ENCODE measurements at places on chromosomes 6 and 20.

GRCh38 chr20:63067721-63068560 lies 61.2 kb upstream of the BHLHE23 start:
- DNase-seq, result no peak

DNA sequence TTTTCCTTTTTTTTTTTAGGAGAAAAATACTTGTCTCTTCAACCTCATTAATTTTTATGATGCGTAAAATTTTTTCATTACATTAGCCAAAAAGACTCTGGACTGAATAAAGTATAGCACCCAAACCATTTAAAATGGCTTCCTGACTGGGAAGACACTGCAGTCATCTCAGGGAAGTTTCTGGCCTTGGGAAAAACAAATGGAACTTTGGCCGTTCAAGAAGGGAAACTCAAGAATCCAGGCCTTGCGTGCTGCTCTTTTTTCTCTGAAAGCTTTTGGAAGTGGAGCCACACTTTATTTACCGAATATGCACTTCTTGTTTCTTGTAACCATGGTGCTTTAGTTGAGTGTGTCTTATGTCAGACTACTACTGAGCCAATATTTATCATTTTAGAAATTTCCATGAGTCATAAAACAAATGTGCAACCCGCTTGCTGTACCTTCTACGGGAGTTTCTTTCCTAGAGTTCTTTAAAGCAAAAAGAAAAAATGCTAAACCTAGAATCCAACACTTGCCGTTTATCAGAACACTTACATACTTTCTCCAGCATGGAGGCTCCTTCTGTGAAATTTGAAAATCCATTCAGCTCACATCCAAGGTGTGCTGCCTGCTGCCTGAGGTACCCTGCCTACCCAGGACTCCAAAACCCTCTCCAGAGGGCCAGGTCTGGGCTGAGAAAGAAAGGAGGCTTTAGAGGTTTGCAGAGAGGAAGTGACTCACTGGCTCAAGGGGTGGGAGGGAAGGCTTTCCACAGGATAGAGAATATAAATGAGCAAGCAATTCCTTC lies 11.5 kb upstream of the DSTN start:
- DNase-seq, result no peak

DNA sequence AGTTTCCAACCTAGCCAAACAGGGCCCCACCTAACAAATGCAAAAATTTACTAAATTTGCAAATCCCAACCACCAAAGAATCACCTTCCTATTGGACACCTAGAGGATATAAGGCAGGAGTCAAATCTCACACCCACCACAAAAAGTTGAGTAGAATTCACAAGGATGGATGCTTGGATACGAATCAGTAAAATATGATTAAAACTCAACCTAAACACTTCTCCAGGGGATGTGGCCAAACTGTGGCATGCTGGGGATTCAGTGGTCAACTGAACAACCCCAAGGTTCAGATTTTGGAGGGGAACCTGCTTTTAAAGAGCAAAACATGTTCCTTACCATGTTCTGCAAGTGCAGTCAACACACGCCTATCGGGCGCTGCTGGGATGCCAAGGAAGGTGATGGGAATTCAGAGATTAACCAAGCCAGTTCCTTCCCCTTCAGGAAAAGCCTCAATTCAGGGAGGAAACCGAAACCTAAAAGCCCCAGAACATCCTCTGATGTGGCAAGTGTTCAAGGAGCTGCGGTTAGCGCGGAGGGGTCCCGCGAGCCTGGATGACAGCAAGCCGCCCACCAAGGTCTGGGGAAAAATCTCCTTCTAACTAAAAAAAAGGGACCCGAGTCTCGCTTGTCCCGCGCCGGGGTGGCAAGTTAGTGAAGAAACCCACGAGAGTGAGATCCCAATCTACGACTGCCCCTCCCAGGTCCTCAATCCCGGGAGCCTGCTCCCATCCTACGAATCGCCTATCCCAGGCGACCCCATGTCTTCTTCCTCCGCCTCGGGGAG lies 902 bp downstream of the SAMHD1 start:
- no peak for DNase-seq

GRCh38 chr6:125746731-125747588 lies 2.5 kb upstream of the HEY2 start:
- DNase-seq, result peak; percentile 71

DNA sequence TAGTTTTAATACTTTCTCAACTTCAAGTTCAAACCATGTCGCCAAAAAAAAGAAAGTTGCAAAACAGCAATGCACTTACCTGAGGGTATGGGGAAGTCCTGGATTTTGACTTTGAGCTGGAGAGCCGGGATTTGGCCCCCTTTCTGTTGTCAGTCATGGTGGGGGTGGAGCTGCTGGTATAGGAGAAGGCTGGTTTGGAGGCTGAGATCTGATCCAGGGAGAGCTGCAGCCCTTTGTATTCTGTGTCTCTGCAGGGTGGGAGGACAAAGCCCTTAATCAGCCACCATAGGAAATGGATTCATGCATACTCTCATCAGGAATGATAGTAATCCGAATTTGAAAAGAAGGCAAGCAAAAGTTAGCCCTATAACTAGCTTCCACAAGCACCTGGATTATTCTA lies 44.0 kb downstream of the SIM1 start:
- no peak for DNase-seq

GRCh38 chr6:157068691-157069324 lies 254.5 kb downstream of the TMEM242 start:
- DNase-seq, result no peak

DNA sequence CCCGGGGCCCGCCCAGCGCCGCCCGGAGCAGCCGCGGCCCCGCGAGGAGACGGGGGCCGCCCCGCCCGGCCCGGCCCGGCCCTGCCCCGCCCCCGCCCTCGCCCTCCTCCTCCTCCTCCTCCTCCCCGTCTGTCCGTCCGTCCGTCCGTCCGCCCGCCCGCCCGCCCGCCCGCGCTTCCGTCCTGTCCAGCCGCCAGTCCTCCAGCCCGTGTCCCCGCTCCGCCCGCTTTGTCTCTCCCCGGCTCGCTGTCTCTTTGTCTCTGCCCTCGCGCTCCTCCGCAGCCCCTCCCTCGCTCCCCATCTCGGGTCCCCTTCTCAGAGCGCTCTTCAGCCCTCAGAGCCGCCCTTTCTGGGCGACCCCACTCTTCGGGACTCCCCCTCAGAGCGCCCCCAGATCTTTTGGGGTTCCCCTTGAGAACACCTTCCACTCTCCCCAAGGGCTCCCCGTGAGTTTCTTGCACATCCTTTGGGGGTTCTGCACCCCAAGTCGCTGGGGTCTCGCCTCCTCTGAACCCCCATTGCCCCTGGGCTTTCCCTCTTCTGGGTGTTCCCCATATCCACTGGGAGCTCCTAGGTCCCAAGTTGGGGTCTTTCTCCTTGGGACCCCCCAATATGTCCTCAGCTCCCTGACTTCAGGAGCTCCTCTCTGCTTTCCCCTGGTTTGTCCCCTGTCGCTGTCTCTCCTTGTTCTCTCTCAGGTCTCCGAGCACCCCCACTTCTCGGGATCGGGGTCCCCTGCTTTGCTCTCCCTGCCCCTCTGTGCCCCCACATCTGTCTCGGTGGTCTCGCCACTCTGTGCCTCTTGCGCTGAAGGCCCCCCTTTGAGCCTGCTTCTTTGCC lies 79.5 kb upstream of the MYL9 start:
- peak; percentile 29 for DNase-seq

GRCh38 chr20:44690781-44691423 lies 24.3 kb upstream of the CCN5 start:
- DNase-seq, result no peak

DNA sequence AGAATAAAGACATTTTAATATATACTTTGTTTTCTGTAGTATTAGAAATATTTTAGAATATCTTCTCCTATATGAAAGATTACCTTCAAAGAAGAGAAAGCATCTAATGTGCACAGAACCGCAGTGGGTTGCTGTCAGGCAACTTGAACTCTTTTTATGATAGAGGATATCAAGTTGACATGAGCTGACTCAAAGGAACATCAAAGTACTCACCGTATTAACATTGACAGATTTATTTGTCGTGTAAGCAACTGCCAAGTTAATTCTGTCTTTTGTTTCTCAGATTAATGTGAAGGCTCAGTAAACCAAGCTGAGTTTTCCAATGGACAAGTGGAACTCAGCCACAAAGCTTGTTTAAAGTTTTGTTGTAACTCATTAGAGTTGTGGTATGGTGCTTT lies 2.2 kb upstream of the GINM1 start:
- DNase-seq, result no peak

DNA sequence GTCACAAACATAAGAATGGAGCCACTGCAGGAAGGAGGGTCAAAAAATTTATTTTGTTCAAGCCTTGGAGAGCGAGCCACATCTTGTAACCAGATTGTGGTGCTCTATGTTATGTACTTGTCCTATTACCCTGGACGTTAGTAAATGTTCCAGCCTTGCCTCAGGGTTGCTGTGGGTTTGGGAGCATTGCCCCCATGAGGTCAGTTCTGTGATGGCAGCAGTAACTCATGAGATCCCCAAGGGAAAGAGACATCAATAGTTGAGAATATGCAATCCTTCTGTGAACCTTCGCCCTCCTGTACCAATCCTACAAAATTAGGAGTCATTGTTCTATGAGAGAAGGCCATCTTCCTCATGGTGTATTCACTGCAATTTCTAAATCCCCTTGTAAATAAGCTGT lies 16.4 kb upstream of the CFAP206 start:
- DNase-seq, result no peak

GRCh38 chr6:167793421-167793820 lies 33.3 kb upstream of the AFDN start:
- no peak for DNase-seq

- DNase-seq, result no peak
These were observed 131.0 kb upstream of the BMP2 start for GRCh38 chr20:6636209-6637159.

GRCh38 chr6:163356324-163356723 lies 58.2 kb upstream of the QKI start:
- peak; percentile 85 for DNase-seq

DNA sequence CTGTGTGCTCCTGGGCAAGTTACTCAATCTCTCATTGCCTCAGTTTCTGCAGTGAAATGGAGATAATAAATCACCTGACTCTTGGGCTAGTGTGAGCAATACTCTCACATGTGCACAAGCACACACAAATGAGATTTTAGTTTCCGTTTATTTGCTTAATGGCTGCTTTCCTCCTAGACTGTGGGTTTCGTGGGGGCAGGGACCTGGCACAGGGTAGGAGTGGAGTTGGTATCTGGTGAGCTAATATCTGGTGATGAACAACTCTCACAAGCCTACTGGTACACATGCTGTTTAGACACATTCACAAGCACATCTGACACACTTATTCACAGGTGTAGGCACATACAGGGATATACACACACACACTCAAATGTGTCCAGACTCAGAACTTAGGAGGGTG lies 73.8 kb downstream of the TOX2 start:
- DNase-seq, result no peak

DNA sequence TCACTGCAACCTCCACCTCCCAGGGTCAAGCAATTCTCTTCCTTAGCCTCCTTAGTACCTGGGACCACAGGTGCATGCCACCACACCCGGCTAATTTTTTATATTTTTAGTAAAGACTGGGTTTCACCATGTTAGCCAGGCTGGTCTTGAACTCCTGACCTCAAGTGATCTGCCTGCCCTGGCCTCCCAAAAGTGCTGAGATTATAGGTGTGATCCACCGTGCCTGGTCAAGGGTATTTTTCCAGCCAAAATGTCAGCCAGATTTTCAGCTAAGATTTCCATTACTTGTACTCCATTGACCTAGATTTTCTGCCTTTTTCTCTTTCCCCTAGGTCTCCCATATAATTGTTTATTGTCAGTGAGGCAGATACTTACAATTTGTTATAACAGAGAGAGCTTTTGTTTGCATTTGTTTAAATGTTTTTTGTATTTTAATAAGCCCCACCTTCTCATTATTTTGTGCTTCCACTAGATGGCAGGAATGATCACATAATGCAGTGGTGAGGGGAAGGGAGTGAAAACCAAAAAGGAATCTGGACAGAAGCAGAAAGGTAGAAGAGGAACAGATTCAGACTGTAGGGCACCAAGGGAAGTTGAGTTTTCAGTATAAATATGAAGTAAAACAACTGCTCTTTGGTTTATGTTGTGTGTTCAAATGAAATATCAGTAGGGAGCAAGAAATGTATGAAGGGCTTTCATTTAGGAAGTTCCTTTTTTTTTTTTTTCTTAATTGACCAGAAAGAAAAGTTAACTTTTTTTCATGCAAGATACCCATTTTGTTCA lies 29.7 kb downstream of the RPF2 start:
- DNase-seq, result no peak

- DNase-seq, result no peak
These were observed 297.5 kb downstream of the CLIC5 start for GRCh38 chr6:45718131-45718530.

GRCh38 chr6:132465530-132466485 lies 47.1 kb downstream of the STX7 start:
- no peak for DNase-seq

- DNase-seq, result no peak
These were observed 265.2 kb upstream of the RIN2 start for GRCh38 chr20:19492687-19493336.

- no peak for DNase-seq
These were observed 168.3 kb downstream of the ESR1 start for GRCh38 chr6:151975795-151976194.

- peak; percentile 34 for DNase-seq
These were observed 381 bp upstream of the PEX7 start for GRCh38 chr6:136822046-136822375.

GRCh38 chr20:8549192-8549591 lies 417.1 kb downstream of the PLCB1 start:
- no peak for DNase-seq

DNA sequence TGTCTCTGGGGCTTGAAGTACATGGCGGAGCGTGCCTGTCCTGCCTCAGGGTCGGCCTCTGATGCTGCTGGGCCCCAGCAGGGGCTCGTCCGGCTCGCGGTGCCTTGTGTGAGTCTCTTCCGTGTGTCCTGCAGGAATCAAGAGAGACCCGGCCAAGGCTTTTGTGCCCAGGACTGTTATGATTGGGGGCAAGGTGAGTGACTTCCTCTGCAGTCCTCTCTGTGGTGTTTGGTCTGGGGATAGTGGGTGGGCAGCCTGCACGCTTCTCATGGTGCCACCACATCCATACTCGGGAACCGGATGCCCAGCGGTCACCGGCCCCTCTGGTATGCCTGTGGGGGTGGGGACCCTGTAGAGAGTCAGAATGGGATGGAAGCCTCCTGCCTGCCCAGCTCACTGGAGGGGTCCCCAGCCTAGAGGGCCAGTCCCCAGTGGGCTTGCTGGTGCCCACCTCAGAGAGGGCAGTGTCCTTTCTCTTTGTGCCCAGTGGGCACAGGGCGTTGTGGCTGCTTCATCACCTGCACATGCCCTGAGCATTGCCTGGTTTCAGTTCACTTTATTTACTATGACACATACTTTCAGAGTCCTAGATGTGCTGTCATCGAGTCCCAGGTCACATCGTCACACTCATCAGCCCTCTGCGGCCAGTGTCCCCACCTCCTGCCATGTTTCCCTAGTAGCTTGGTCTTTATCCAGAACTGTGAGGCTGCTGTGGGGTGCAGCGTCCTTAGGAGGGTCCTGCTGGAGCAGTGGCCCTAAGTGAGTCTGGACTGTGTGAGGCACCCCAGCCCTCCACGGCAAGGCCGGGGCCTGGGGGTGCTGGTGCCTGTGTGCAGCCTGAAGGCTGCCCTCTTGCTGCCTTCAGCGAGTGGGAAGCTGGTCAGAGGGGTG lies 40.7 kb downstream of the PYGB start:
- DNase-seq, result no peak

- DNase-seq, result no peak
These were observed 39.1 kb downstream of the FAM209B start for GRCh38 chr20:56572172-56572571.

All from head of caudate nucleus (tissue), 42 donors.